Uterus (tissue), 4 donors: ENCODE measurements at places on chromosomes 7 and 10. TPM values are rescaled to one million over a fixed set of nuclear protein-coding genes. Genes with fewer than 3 reads are reported as not detected.

DNA sequence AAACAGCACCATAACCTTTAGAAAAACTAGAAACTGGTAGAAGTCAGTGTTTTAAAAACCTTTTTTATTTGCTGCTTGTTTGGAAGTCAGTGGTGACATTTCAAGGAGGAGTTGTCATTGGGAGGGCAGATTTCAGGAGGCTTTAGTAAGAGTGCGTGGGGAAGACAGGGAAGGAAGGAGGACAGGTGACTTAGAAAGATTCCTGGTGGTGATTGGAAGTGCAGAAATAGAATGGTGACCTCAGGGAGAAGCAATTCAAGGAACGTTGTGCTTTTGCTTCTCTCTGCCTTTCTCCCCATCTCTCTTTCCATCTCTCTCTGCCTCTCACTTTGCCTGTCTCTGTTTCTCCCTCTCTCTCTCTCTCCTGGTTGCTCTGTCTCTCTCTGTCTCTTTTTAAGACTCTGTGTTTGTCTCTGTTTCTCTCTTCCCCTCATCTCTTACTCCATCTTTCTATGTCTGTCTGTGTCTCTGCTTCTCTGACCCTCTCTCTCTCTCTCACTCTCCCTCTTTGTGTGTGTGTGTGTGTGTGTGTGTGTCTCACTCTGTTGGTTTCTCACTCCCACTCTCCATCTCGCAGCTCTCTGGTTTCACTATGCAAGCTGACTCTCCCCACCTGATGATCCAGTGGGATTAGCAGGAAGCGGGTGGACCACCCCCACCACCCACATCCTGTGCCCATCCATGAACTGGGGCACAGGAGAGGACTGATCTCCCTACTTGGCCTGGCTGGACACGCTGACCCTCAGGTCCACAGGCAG is 10.9 kb upstream of the PFKP start:
- H3K4me1 ChIP-seq, result no peaks in the 10 kb centered on the region
- no peak overlapping the region for H3K27ac ChIP-seq
- no peak overlapping the region for H3K4me3 ChIP-seq
- no peaks in the 10 kb centered on the region for H3K27me3 ChIP-seq

- no peak overlapping the region for H3K4me3 ChIP-seq
- no peaks in the 10 kb centered on the region for H3K27me3 ChIP-seq
- peaks cover 4% of the 10 kb centered on the region for H3K4me1 ChIP-seq
- H3K27ac ChIP-seq, result no peak overlapping the region
- no peak for DNase-seq
- H3K36me3 ChIP-seq, result no peaks in the 10 kb centered on the region
Observed at GRCh38 chr7:99562114-99562784, 3.8 kb downstream of the ZNF655 start.

GRCh38 chr7:135236727-135237126 is 3.1 kb downstream of the STRA8 start:
- H3K36me3 ChIP-seq, result no peaks in the 10 kb centered on the region

DNA sequence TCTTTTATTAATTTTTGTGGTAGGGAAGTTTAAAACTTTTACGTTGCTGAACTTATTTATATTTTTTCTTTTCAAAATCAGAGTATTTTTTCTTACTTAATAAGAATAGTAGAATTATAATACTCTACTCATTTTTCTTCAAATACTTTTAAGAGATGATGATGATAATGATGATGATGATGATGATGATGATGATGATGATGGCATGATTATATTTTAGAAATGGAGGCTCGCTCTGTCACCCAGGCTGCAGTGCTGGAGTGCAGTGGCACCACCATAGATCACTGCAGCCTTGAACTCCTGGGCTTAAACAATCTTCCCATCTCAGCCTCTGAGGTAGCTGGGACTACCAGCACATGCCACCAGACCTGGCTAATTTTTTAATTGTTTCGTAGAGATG is 118.3 kb upstream of the FAM171A1 start:
- no peak overlapping the region for H3K4me3 ChIP-seq
- no peaks in the 10 kb centered on the region for H3K4me1 ChIP-seq
- no peaks in the 10 kb centered on the region for H3K36me3 ChIP-seq
- no peak overlapping the region for H3K27ac ChIP-seq
- H3K27me3 ChIP-seq, result no peaks in the 10 kb centered on the region

DNA sequence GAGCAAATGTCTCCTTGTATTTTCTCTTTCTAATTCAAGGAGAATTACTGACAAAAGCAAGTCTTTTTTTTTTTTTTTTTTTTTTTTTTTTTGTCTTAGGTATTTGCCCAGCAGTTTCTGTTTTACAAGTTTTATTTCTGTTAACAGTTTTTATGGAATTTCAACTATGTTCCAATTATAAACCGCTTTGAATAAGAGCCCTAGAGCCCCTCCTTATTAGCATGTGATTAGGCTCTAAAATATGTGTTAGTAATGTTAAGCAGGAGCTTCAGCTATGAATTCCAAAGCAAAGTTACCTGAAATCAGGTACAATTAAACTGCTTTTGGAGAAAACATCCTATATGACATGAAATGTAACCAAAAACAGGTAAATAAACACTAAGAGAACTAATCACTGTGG is 997.0 kb upstream of the POT1 start:
- H3K4me3 ChIP-seq, result no peak overlapping the region
- H3K27me3 ChIP-seq, result no peaks in the 10 kb centered on the region
- H3K36me3 ChIP-seq, result no peaks in the 10 kb centered on the region
- no peaks in the 10 kb centered on the region for H3K4me1 ChIP-seq
- DNase-seq, result no peak
- H3K27ac ChIP-seq, result no peak overlapping the region

DNA sequence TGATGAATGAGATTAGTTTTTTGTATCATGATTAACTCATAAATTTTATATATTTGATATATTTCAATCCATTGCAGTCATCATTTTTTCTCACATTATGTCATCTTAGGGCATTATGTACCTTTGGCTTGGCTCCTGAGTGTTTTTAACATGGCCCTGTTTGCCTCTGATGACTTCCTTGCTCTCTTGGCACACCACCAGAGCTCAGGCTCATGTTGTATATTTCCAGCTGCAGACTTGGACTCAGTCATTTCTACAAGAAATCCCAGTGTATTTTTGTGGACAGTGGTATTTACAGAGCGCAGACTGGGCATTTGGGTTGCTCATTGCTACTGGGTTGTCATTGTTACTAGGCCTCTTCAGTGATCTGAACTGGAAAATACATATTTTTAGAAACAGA is 188.5 kb downstream of the ADRA2A start:
- DNase-seq, result no peak
- no peak overlapping the region for H3K4me3 ChIP-seq
- H3K36me3 ChIP-seq, result no peaks in the 10 kb centered on the region
- no peaks in the 10 kb centered on the region for H3K27me3 ChIP-seq
- no peaks in the 10 kb centered on the region for H3K4me1 ChIP-seq
- no peak overlapping the region for H3K27ac ChIP-seq

Gene GIMAP8
- 47.7 TPM for total RNA-seq

Gene ASAH2B
- 0.51 TPM for total RNA-seq
